Vagina (tissue), 2 donors: ENCODE measurements at places on chromosomes 1 and 21.

GRCh38 chr1:28297826-28298225, 31.0 kb upstream of the MED18 start:
- DNase-seq: no peak

DNA sequence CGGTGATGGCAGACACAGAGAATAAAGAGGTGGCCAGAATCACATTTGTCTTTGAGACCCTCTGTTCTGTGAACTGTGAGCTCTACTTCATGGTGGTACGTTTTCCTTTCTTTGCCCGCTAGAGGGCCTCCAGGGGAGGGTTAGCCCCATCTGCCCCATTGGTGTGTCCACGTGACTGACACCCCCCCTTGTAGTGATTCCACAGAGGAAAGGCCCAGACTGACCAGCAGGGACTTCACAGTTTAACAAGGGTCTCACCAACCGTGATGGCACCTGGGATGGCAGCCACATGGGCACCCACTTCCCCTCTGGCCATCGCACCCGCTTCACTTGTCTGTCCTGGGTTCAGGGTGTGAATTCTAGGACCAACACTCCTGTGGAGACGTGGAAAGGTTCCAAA, 22.3 kb upstream of the SARS1 start:
- no peak for DNase-seq

GRCh38 chr1:3042481-3042880, 21.2 kb downstream of the ACTRT2 start:
- no peak for DNase-seq

GRCh38 chr1:59272507-59272906, 24.4 kb upstream of the FGGY start:
- DNase-seq: no peak

- DNase-seq: no peak
Measured at GRCh38 chr1:26023826-26024225, 2.3 kb downstream of the EXTL1 start.

DNA sequence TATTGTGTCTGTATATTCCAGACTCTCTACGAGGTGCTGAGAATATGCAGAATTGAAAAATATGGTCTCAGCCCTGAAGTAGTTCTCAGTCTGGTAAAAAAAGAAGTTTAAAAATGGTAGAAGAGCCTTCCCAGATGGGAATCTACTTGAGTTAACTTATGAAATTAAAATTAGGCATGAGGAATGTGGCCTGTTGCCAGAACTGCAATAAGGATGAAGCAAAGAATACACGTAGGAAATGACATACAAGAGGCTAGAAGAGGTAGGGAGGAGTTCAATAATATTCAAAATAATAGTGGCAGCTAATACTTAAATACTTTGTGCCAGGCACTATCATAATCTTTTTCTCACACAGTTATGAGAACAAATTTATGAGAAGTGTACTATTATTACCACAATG, 6.3 kb downstream of the ASPM start:
- no peak for DNase-seq

DNA sequence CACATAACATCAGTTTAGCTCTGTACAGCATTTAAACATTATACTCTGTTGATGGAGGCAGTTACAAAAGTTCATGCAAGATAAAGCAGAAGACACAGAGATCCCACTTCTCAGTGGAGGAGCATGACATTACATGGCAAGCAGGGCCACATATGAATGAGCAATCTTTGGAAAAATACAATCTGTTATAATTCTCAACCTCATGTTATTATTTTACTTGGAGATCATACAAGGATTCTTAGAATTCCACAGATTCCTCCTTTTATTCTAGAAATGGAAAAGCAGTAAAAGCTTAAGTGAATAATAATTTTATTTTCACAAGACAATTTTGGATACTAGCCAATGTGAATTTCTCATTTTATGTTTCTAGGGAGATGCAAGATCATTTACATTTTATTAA, 66.6 kb downstream of the IFI44 start:
- DNase-seq: no peak

GRCh38 chr1:53698384-53698980, 40.5 kb downstream of the GLIS1 start:
- no peak for DNase-seq

GRCh38 chr1:155313261-155313660, 4.6 kb downstream of the FDPS start:
- no peak for DNase-seq

DNA sequence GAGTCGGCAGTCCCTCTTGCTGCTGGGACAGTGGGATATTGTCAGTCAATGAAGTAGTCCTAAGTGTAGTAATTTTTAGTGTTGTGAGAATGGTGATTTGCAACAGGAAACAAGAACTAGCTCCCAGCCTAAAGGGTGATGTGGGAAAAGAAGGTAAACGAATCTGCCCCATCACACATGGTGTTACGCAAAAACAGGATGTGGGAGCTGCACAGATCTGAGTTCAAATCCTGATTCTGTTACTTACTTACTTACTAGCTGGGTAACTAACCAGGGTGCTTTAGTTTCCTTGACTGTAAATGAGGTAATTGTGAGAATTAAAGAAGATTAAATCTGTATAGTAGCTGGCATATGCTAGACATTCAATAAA, 22.3 kb downstream of the NAV1 start:
- no peak for DNase-seq

DNA sequence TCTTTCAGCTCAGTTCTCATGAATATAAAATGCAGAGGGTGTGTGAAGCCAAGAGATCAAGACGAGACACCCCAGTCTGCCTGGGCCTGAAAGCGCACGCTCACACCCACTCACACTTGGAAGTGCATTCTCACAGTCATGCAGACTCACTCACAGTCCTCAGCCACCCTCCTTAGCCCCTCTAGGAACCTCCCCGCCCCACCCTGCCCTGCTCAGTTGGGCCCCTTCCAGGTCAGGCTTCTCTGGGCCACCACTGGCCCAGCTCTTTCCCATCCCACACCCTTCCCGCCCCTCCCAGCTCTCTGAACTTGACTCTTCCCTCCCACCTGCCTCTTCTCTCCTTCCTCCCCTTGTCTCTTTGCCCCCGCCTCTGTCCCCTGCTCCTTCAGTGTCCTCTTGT, 93.8 kb downstream of the EPHB2 start:
- DNase-seq: no peak

- DNase-seq: no peak
Measured at GRCh38 chr1:219020386-219020785, 153.3 kb upstream of the LYPLAL1 start.

DNA sequence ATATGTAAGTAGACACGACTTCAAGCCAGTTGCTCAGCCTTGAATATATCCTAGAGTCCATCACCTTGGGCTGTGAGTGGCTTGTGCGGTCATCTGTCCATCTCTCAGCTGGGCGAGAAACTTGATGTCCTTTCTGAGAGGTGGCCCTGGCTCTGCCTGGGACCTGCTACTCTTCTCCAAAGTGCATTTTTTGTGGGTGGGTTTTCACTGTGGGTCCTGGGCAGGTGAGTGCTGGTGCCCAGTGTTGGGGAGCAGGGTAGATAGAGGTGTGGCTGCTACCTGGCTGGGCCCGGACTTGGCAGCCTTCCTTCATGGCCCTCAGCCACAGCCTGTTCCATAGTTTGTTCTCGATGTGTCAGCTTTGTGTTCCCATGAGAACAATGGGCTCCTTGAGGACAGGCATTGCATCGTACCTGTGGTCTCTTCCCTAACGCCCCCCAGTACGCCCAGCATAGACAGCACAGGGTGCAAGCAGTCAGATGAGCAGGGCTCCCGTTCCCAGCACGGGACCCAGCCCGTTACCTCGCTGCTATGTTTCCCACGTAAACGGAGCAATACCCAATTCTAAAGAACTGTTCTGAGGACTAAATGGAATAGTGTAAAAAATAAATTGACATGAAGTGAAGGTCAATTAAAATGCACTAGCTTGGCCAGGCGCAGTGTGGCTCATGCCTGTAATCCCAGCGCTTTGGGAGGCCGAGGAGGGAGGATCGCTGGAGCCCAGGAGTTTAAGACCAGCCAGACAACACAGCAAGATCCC, 877 bp upstream of the SLX9 start:
- DNase-seq: no peak

DNA sequence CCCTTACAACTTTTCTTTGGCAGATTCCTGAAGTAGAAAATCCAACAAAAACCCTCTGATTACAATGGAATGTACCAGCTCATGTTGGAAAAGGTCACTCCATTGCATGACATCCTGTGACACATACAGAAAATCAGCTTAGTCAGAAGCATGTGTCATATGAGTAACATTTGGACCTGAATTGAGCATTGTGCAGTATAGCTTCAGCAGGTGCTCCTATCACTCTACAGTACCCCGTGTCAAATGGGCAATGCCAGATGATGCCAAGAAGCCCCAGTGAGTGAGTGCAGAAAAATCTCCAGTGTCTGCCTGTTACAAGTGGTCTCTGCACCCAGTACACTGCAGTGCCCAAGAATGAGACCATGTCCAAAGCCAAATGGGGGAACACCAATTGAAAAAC, 129.7 kb upstream of the RUNX1 start:
- no peak for DNase-seq

GRCh38 chr21:25307489-25307888, 299.8 kb downstream of the MRPL39 start:
- DNase-seq: no peak

- no peak for DNase-seq
Measured at GRCh38 chr1:47378147-47378546, 37.9 kb upstream of the FOXE3 start.

- DNase-seq: no peak
Measured at GRCh38 chr21:32246571-32247140, 32.2 kb downstream of the MIS18A start.

- no peak for DNase-seq
Measured at GRCh38 chr1:175148068-175148467, 44.5 kb downstream of the KIAA0040 start.

- DNase-seq: no peak
Measured at GRCh38 chr1:16888860-16889816, 6.6 kb upstream of the RNU1-2 start.

- DNase-seq: no peak
Measured at GRCh38 chr1:229454056-229454455, 20.2 kb upstream of the ACTA1 start.

DNA sequence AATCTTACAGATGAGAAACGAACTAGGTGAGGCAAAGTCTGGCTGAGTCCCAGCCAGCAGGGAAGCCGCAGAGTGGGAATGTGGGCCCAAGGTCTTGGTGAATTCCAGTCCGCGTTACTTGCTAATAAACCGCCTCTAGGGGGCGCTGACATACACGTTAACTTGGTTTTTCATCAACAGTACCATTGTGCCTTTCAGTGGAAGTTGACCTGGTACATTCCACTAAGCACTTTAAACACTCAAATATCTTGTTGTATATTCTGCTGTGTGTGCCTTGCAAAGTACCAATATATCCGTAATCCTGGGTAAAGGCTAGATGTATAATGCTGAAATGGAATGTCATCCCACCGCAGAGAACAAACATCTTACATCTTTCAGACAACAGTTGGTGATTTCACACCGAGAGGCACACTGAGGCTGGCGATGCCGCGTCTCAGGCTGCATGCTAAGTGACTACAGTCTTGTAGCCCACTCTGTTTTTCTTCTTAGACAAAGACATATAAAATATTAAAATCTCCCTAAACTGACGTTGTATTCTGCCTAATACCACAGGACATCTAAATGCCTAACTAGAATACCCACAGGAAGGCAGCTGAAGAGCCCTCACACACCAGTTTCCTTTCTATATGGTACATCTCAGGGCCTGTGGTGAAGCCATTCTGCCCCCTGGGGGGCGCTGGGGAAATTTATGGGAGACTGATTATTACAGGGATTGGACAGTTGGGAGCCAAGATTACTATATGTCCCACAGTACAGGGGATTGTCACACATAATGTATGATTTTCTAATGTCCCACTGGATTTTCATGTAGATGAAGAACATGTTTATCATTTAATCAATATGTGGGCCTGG, 49.2 kb upstream of the C1orf198 start:
- no peak for DNase-seq

DNA sequence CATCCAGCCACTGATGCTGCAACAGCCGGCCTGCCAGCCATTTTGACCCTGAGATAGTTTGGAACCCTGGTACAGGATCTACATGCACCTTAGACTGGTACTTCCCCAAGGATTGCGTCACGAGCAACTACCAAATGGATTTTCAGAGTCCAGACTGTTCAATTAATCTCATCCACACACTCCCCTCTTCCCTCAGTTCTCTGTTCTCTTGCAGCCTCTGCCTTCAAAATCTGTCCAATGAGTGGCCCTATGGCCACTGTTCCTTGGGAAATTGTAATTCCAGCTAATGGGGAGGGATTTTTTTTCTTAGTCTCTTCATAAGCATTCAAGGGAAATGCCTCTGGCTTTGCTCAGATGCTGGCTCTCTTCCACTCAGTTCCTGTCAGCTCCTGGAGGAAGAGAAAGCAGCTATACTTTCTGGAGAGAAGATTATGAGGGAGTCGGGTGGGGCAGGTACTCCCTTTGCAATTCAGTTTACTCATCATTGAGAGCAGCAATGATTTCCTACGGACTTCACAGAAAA, 19.8 kb upstream of the UAP1 start:
- DNase-seq: no peak

DNA sequence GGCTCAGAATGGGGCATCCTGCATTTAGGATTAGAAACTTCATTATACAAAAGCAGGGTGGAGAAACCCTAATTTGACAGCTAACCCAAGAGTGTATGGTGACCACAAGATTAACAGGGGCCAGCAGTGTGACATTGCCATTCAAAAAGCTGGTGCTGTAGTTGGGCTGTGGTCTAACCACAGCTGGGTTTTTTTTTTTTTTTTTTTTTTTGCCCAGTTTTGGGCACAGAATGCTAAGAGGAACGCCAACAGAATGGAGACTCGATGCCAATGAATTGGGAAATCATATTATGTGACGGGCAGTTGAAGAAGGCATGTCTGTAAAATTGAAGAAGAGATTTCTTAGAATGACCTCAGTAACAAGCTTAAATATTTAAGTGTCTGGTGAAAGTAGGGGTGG, 58.4 kb downstream of the NFIA start:
- DNase-seq: no peak
